ENCODE measurements at places on chromosomes 6 and 20.

DNA sequence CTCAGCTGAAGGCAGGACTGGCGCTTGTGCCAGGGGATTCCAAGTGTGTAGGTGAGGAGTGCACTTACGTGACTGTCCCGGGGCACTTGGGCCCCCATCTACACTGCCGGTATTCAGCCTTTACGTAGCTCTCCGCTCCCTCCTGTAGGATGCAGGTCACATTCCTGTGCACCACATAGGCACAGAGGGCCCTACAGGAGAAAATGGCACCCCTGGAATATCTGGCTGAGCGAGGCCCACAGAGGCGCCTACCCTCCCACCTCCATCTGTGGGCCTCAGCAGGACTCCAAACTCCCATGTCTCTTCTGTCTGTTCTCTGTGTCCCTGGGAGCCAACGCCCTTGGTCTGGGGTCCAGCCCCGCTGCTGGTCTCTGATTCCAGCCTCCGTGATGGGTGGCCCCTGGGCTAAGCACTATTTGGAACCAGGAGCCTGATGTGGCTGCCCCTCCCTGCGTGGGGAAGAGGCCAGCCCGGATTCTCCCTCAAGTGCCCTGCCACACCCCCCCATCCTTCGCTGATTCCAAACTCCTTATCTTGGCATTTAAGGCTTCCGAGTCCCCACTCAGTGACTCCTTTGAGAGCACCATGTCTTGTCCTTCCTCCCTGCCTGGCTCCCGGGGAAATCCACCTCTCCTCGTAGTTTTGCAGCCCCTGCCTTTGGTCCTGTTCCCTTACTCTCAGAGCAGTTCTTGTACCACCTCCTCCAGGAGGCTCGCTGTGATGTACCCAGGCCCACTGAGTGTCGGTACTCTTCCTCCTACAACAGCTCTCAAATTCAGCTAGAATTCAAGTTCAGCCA, 1.5 kb downstream of the EMILIN3 start:
- no peak for DNase-seq

DNA sequence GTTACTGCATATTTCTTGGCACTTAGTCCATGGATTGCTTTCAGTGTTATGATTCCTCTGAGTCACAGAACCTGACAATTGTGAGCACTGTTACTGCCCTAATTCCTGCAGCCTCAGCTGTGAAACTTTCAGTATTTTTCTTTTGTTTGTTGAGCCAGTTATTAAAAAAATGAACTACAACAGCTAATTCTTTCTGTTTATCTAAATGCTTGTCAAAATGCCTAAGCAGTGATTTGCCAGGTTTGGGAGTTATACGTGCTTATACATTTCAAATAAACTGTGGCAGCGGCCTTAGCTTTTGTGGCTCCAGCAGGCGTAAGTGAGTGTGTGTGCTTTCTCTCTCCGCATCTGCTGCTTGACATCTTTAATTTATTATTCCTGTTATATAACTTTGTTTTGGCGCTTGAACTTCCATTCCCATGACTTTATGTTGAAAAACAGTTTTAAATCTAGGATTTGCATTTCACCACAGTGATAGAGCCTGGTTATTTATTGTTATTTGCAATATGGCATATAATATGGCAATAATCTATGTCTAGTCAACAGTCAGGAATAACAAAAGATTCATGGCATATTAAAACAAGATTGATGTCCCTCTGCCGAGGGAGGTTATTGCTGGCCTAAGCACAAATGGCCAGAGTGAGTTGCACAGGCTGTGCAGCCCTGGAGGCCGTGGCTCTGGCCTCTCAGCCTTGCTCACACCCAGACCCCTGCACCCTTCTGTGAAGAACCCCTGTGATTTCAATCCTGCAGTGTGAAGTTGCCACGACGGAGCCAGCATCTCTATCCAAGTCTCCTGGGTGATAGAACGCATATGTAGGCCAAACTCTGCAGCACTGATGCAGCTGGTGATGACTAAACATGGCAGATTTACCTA, 303.4 kb downstream of the THBS2 start:
- DNase-seq, result no peak

GRCh38 chr6:115891111-115891669, 169.5 kb downstream of the FRK start:
- no peak for DNase-seq

GRCh38 chr20:60579941-60580515, 621.8 kb downstream of the CDH26 start:
- DNase-seq, result no peak

DNA sequence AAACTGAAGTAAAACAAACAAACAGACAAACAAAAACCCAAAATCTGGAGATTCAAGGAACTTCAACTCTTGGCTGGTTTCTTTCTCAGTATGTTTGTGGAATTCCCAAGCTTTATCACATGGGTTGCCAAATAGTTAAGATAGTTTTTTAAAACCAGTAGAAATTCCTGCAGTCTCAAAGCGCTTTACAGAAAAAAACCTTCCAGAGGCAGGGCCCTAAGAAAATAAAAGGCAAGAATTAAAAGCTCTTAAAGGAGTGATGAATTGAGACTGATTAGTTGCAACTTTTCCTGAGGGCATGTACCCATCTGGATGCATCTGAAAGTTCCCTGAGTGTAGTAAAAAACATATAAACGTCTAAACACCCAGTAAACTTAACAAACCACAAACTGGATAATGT, 25.9 kb upstream of the PTCHD4 start:
- no peak for DNase-seq

- DNase-seq, result no peak
Observed at GRCh38 chr6:18371010-18371409, 16.1 kb upstream of the RNF144B start.

DNA sequence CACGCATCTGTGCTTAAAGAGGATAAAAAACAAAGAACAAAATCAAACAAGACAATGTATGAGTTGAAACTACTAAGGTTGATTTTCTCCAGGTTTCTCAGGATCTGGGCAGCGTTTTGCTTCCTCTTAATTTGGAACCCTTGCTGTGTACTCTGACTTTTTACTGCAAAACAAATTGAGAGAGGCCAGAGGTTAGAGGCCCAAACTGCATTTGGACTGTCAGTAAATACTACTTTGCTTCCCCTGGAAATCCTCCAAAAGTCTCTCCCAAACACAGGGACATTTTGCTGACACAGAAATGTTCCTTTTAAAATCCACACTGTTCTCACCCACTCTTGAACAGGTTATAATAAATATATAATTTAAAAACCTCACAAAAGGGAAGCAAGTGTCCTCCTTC, 1.1 kb downstream of the ARG1 start:
- no peak for DNase-seq

GRCh38 chr6:32816746-32817204, at the start of gene HLA-DOB:
TSS of gene HLA-DOB (minus strand) at chr6:32817002. CDS start at chr6:32816951, 51 bp downstream.
- peak; percentile 48 for DNase-seq

DNA sequence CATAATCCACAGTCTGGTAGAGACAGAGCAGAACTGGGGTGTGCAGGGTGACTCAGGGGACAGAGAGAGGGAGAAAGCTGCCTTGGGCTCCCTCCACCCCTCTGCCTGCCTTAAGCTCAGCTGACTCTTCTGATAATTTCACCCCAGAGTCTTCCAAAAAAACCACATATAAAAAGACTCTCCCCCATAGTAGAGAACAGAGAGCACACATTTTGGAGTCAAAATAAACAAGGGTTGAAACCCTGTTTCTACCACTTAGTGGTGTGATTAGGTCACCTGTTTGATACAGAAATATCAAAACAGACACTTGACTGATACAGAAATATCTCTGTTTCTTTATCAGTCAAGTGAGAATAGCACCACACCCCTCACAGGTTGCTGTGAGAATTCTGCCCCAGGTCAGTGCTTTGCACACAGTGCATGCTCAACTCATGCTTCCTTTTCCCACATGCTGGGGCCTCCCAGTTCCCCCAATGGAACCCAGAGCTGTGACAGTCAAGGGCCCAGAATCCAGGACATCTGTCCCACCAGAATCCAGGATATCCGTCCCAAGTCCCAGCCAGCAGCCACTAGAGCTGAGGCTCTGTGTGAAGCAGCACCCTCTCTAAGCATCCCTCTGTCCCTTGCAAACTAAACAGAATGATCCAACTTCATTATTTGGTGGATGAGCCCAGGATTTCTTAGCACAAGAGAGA, 1.2 kb downstream of the TREML2 start:
- peak; percentile 52 for DNase-seq

DNA sequence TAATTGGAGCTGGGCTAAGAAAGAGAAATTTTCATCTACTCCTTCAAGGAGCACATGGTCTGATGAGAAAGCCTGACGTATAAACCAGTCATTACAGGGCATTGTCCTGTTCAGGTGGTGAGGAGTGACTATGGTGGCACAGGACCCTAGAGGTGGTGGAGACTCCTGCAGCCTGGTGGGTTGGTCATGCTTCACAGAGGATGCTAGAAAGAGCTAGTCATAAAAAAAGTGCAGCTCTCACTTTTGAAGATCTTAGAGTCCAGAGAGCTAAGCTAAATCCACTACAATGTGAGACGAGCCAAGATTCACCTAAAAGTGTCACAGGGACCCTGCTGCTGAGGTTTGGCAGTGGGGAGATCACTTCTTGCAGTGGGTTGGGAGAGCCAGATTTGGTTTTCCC, 9.8 kb upstream of the ZNF831 start:
- DNase-seq, result no peak

DNA sequence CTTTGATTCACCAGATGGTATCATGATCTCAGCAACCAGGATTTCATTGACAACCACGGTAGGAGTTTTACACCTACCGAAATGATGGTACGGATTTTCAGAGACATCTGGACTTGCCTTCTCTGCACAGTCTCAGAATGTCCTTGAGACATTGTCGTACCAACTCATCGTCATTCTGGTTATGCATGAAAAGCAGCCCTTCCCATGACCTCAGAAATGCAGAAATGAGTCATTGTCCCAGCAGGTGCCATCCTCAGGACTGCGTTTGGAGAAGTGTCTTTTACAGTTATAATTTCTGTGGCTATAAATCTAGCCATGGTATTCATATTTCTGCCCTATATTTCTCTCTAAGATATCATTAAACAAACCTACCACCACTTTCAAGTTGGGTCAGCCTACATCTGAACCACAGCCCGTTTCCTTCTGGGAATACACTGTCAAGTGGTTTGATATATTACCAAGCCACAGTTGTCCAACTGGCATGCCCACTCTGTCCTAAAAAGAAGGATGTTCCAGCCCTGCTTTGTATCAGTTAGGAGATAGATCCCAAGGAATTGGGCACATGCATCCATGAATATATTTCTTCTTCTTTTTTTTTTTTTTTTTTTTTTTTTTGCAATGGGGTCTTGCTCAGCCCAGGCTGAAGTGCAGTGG, 7.5 kb upstream of the BFSP1 start:
- DNase-seq, result no peak

DNA sequence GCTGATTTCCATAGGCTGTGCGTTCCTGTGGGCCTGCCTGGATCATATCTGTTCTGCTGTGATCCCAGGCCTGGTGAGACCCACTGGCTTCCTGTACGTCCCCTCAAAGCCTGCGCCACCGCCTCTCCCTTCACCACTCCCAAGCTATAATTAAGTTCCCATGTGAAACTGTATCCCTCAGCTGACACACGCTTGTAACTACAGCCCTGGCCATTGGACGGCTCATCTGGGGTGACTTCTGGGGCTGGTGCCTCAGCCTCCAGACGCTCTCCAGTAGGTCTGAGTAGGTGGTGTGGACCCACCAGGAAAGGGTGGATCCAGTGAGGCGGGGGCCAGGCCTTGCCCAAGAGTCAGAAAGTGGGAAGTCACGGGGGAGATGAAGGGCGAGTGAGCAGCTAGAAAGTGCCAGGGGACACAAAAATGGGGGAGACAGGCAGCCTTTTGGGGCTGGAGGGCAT, 21.0 kb downstream of the PPARD start:
- DNase-seq, result peak; percentile 6

- peak; percentile 37 for DNase-seq
Observed at GRCh38 chr6:1770435-1770843, 160.7 kb downstream of the FOXC1 start.

DNA sequence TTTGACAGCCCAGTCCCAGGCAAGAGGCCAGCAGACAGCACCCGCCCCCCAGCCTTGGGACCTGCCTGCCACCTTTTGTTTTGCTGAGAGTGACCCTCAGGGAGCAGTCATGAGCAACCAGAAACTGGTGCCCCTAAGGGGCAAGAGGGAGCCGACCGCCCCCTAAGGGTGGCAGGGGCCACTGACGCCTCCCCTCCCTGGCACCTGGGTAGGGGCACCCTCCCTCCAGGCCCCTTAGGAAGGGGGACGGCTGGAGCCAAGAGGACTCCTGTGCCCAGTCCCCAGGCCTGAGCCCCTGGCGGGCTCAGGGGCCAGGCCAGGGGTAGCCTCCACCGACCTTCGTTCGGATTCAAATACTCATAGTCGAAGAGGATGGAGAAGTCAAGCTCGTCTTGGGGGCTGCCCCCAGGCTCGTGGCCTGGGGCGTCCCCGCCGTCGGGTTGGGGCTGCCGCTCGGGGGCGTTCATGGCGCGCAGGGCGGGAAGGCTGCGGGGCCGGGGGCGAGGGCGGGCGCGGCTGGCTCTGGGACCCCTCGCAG, 417 bp downstream of the NFATC2 start:
- peak; percentile 65 for DNase-seq

All from CD4-positive, alpha-beta T cell treated with Interferon alpha-2 for 1 hour (primary cell).